Activated naive CD8-positive, alpha-beta T cell treated with anti-CD3 and anti-CD28 coated beads, Interleukin-2, amount 10 ng/mL, durations not matched to agents 7 days and 5 days (primary cell): ENCODE measurements at places on chromosomes 5 and 9. TPM values are rescaled to one million over a fixed set of nuclear protein-coding genes. Genes with fewer than 3 reads are reported as not detected.

CTXN3 gene
- not detected for total RNA-seq

SPAG8 gene
- 3.4 TPM for total RNA-seq

TLN1 gene
- 381 TPM for total RNA-seq

SPINK4 gene
- not detected for total RNA-seq

OBP2B gene
- total RNA-seq: not detected

SH2D3C gene
- 67.1 TPM for total RNA-seq

PCDHGB6 gene
- 0.11 TPM for total RNA-seq

DNA sequence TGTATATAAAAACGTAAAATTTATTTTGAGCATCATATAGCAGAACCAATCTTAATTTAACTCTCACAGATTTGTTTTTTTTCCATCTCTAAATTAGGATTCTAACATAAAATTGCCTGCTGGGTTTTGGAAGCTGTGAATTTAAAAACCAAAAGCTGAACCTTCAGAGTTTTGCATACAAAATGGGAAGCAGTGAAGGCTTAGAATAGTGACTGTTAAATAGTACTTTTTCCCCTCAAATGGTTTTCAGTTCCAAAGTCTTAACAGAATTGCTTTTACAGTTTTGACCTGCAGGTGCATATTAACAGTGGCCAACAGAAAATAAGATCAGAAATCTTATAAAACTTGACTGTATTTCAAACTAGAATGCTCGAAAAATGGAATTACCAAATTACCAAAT is 55.1 kb upstream of the LVRN start:
- no peaks in the 10 kb centered on the region for H3K4me1 ChIP-seq
- no peak for DNase-seq
- H3K27ac ChIP-seq: no peak overlapping the region
- H3K4me3 ChIP-seq: no peak overlapping the region
- no peaks in the 10 kb centered on the region for H3K36me3 ChIP-seq
- no peaks in the 10 kb centered on the region for H3K27me3 ChIP-seq

DNA sequence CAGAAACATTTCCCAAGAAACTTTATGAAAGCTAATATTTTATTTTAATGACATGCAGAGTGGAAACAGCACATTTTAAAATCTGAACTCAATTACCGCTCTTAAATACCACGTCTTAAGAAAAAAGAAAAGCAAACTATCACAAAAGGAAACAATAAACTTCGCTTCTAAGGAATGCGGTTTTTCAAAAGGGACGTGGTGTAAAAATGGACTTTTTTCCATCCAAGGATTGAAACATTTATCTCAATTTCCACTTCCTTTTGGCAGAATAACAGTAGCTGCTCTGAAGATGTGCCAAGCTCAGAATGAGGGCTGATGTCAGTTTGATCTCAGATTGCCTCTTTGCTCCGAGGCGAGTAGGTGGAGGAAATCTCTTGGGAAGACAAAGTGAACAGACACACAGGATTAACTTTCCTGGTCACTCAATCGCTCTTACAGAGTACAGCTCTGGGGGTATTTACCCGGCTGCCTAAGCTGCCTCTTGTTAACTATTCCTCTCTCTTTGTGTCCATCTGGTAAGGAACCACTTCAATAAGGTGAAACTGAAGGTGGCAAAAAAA is 158.5 kb downstream of the TRPM6 start:
- no peak overlapping the region for H3K27ac ChIP-seq

DNA sequence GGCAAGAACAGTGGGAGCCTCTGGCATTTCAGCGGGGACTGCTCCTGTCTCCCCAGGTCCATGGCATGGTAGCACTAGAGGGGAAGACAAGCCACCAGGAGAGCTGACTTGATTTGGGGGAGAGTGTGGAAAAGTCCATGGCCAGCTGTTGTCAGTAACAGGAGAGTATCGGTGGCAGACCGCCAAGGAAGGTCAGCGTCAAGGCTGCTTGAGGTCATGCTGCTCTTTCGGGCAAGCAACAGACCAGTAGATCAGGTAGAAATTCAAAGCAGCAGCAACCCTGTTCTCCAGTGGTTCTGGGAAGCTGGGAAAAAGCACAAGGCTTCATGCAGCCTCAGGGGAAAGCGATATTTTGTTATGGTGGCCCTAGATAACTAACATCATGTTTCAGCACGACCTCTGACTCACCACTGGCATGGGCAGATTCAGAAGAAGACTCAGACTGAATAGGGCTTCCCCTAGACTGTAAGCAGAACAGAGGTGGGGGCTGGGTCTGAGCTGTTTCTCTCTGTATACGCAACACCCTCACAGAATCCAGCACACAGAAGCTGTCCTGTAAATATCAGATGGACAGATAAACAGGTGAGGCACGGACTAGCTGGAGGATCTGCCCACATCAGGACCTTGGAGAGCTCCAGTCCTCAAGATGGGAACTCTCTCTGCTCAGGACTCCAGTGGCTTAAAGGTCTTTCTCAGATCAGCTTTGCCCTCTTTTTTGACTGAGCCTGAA is 35.2 kb upstream of the PLEKHG4B start:
- no peaks in the 10 kb centered on the region for H3K4me1 ChIP-seq
- H3K27me3 ChIP-seq: peaks cover 34% of the 10 kb centered on the region
- H3K27ac ChIP-seq: no peak overlapping the region
- H3K4me3 ChIP-seq: no peak overlapping the region
- H3K36me3 ChIP-seq: no peaks in the 10 kb centered on the region
- no peak for DNase-seq

- H3K4me1 ChIP-seq: peaks cover 4% of the 10 kb centered on the region
- no peak for DNase-seq
- no peak overlapping the region for H3K27ac ChIP-seq
- H3K27me3 ChIP-seq: no peaks in the 10 kb centered on the region
These were observed 27.7 kb upstream of the SLC12A7 start for GRCh38 chr5:1139331-1140170.

- no peak overlapping the region for H3K4me3 ChIP-seq
- H3K36me3 ChIP-seq: peaks cover 6% of the 10 kb centered on the region
- no peaks in the 10 kb centered on the region for H3K27me3 ChIP-seq
- H3K27ac ChIP-seq: no peak overlapping the region
- DNase-seq: no peak
- peaks cover 7% of the 10 kb centered on the region for H3K4me1 ChIP-seq
These were observed 134.4 kb downstream of the ATG10 start for GRCh38 chr5:82106207-82106606.

DNA sequence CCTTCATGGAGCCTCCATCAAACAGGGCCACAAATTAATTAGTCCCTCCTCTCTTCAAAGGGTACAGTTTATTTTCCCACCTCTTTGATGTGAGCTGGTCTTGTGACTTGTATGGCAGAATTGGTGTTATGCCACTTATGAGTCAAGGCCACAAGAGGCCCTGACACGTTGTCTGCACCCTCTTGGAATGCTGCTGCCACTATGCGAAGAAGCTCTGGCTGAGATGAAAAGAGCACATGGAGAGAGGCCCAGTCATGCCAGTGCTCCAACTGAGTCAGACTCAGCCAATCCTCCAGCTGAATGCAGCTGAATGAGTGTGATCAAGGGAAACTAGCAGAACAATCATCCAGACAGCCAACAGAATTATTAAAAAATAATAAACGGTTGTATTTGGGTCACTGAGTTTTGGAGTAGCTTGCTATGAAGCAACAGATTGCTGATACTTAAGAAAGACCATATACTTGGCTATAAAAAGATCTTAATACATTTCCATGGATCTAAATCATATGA is 128.3 kb downstream of the MARCHF11 start:
- H3K27me3 ChIP-seq: no peaks in the 10 kb centered on the region
- H3K4me3 ChIP-seq: no peak overlapping the region
- H3K27ac ChIP-seq: no peak overlapping the region
- no peaks in the 10 kb centered on the region for H3K36me3 ChIP-seq
- DNase-seq: no peak

DNA sequence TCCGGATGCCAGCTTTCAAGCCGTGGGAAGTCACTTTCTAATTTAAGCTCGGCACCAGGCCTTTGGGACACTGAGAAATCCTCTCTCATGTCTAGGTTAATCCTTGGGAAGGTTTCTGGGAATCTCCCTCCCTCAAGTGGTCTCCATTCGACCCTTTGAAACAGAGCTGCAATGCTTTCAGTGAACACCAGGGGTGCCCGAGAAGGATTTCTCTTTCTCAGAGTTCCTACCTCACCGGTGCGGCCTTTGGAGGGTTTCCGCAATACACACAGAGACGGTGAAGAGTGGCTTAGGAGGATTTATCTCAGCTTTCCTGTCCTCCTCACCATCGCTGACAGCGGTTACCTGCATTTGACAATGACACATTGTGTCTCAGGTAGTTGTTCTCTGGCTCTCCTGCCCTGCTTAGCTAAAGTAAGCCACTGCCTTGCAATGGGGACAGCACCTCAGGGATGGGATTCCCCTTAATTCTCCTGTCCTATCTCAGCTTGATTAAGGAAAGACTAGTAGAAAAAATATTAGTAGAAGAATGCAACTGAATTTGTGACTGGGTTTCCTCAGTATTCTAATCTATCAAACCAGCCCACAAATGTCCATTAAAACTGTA is 180.6 kb downstream of the GABRG2 start:
- H3K36me3 ChIP-seq: no peaks in the 10 kb centered on the region
- DNase-seq: no peak
- no peaks in the 10 kb centered on the region for H3K4me1 ChIP-seq
- H3K27ac ChIP-seq: no peak overlapping the region
- no peak overlapping the region for H3K4me3 ChIP-seq
- H3K27me3 ChIP-seq: no peaks in the 10 kb centered on the region

DNA sequence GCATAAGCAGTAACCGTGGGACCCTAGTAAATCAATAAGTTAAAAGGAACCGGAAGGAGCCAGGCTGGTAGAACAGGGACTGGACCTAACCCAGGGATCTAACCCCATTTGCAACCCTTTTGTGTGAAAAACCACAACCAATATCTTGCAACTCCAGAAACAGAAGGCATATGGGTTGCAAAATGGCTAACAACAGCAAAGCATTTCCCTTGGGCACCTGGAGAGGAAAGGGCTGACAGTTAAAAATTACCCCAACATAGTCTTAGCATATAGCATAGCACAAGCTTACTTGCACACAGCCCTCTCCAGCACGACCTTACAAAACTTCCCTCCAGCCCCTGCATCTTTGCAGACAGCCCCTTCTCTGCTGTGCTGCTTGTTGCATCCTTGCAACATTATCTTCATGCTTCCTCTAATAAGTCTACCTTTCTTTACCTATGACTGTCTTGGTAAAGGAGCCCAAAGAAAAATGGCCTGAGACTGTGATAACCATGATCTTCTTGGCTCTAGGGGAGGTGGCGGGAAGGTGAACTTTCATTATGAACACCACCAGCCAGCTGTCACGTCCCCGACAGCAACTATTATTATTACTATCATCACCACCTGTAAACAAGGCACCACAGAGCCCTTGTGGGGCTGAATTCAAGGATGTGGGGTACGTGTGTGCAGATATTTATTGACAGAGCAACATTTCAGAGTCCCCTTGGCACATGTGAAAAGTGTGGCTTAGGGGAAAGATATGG is 49.8 kb downstream of the PRRC1 start:
- H3K27ac ChIP-seq: no peak overlapping the region
- H3K4me1 ChIP-seq: peaks cover 13% of the 10 kb centered on the region
- H3K27me3 ChIP-seq: peaks cover 6% of the 10 kb centered on the region
- no peak overlapping the region for H3K4me3 ChIP-seq

GRCh38 chr9:79936336-79936735 is 364.6 kb downstream of the TLE4 start:
- no peaks in the 10 kb centered on the region for H3K36me3 ChIP-seq
- no peak for DNase-seq
- no peaks in the 10 kb centered on the region for H3K4me1 ChIP-seq
- no peak overlapping the region for H3K27ac ChIP-seq
- no peak overlapping the region for H3K4me3 ChIP-seq

DNA sequence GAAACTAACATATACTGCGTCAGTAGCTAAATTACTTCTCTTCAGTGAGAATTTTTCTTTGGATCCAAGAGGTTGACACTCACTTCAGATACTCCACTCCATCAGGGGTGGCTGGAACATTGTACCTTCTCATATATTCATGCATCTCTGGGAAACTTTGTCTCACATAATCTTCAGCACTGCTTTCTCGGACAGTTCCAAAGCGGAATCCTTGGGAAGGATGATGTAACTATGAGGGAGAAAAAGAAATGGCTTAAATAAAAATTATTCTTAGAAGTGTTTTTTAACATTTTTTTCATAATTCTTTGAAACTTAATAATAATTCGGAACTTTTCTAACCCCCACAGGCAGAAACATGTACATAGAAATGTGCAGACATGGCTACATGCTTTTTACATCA is 33.4 kb upstream of the PPP3R2 start:
- H3K27me3 ChIP-seq: no peaks in the 10 kb centered on the region
- H3K27ac ChIP-seq: no peak overlapping the region
- no peak for DNase-seq
- no peak overlapping the region for H3K4me3 ChIP-seq

- DNase-seq: no peak
- H3K4me1 ChIP-seq: no peaks in the 10 kb centered on the region
- H3K4me3 ChIP-seq: no peak overlapping the region
- H3K27ac ChIP-seq: no peak overlapping the region
- H3K36me3 ChIP-seq: no peaks in the 10 kb centered on the region
- H3K27me3 ChIP-seq: no peaks in the 10 kb centered on the region
These were observed 1662.4 kb upstream of the ACO1 start for GRCh38 chr9:30722065-30722464.

GRCh38 chr9:36848946-36849345 is 185.1 kb downstream of the PAX5 start:
- H3K4me1 ChIP-seq: no peaks in the 10 kb centered on the region
- H3K36me3 ChIP-seq: no peaks in the 10 kb centered on the region
- H3K27ac ChIP-seq: no peak overlapping the region
- no peak overlapping the region for H3K4me3 ChIP-seq
- no peak for DNase-seq

DNA sequence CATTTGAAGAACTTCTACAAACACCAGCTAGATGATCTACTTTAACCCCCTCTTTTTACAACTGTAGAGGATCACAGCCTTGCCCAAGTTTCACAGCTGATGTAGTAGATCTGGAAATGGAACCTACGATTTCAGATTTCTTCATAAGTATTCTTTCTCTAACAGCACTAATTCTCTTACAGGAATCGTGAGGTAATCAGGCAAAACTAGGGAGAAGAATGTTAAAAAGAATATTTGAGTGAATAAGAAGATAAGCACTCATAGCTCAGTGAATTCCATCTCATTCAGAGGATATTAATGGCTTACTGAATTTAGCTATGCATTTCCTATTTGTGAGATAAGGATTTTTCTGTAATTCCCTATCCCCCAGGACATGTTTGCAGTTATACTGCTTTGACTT is 42.1 kb downstream of the NADK2 start:
- H3K27me3 ChIP-seq: no peaks in the 10 kb centered on the region
- H3K4me1 ChIP-seq: no peaks in the 10 kb centered on the region
- no peak overlapping the region for H3K4me3 ChIP-seq
- H3K27ac ChIP-seq: no peak overlapping the region
- DNase-seq: no peak

- H3K4me1 ChIP-seq: no peaks in the 10 kb centered on the region
- no peak overlapping the region for H3K27ac ChIP-seq
- H3K36me3 ChIP-seq: no peaks in the 10 kb centered on the region
- no peaks in the 10 kb centered on the region for H3K27me3 ChIP-seq
These were observed 584.0 kb downstream of the CHSY3 start for GRCh38 chr5:130488252-130488651.
